ENCODE measurements at places on chromosomes 7 and 10.

- no peak for DNase-seq
Observed at GRCh38 chr10:79166741-79167140, 98.0 kb downstream of the ZMIZ1 start.

DNA sequence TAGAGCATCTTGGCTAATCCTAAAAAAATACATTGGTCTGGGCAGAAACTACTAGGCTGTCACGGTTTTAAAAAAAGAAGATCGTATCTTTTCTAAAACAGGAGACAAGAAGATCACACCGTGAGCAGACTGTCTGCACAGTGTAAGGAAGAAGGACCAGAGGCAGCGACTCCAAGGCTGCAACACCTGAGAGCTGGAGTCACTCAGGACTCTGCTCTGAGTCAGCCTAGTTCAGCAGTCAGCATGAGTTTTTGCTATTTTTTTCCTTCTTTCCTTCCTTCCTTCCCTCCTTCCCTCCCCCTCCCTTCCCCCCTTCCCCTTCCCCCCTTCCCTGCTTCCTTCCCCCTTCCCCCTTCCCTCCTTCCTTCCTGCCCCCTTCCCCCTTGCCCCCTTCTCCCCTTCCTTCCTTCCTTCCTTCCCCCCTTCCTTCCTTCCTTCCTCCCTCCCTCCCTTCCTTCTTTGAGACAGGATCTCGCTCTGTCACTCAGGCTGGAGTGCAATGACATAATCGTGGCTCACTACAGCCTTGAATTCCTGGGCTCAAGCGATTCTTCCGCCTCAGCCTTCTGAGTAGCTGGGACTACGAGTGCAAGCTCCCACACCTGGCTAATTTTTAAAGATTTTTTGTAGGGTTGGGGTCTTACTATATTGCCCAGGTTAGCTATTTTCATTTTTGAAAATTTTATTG, 24.4 kb downstream of the BAG3 start:
- no peak for DNase-seq

GRCh38 chr10:14560791-14561765, 213.6 kb downstream of the FAM107B start:
- DNase-seq, result no peak

GRCh38 chr7:3780525-3780924, 479.5 kb downstream of the SDK1 start:
- no peak for DNase-seq

GRCh38 chr10:55374917-55375316, 573.9 kb upstream of the PCDH15 start:
- no peak for DNase-seq

GRCh38 chr7:148436135-148436534, 154.4 kb upstream of the C7orf33 start:
- no peak for DNase-seq

DNA sequence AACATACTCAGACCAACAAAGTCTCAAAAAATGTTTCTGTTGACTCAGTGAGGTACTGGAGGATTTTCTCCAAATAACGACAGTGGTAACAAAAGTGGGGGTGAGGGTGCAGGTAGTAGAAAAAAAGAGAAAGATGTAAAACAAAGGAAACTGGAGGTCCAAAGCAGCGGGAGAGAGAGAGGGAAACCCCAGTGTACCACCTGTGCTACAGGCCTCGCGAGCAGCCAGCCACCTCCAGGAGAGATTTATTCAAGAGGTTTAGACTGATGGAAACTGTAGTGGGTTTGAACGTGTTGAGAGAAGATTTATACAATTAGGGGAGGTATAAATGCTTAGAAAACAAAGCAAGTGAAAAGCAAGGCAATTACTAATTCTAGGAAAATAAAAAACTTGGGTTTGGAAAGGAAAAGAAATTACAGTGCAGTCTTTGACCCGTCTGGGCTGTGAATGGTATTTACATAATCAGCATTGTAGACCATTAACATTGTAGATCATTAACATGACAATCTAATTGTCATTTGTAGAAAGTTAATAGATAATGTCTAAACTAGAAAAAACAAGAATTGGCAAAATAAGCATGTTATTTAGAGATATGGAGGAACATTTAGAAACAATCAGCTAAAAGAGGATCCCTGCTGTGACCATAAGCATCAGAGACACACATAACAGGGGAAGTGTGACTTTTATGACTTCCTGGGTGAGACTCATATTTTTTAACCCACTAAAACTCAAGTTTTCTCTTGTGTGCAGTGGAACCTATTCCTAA, 180.0 kb downstream of the RELN start:
- DNase-seq, result no peak

GRCh38 chr10:51951601-51952000, 252.2 kb upstream of the CSTF2T start:
- no peak for DNase-seq

DNA sequence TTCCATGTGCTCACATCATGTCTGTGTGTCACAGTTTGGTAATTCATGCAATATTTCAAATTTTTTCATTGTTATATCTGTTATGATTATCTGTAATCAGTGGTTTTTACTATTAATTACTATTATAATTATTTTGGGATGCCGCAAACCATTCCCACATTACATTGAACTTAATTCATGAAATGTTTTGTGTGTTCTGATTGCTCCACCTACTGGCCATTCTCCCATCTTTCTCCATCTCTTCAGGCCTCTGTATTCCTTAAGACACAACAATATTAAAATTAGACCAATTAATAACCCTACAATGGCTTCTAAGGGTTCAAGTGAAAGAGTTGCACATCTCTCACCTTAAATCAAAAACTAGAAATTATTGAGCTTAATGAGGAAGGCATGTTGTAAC, 398.5 kb downstream of the PCDH15 start:
- no peak for DNase-seq

GRCh38 chr7:93973134-93973533, 31.0 kb downstream of the BET1 start:
- no peak for DNase-seq

DNA sequence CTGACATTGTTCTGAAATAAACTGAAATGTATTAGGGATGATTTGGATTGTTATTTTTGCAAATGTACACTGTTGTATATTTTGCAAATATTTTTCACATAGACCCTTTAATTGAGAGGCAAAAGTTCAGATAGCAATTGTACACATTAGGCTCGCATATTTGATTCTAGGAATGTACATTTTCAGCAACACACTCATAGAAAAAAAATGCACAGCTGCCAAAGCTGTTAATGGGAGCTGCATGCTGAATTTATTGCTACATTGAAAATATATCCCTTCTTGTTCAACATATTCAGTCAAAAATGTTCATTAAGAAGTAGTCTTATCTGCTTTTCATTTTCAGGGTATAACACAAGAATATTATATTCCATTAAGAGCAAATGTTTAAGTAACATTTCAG, 512.9 kb downstream of the ATRNL1 start:
- no peak for DNase-seq

- no peak for DNase-seq
Observed at GRCh38 chr10:116108095-116108494, 164.9 kb downstream of the GFRA1 start.

DNA sequence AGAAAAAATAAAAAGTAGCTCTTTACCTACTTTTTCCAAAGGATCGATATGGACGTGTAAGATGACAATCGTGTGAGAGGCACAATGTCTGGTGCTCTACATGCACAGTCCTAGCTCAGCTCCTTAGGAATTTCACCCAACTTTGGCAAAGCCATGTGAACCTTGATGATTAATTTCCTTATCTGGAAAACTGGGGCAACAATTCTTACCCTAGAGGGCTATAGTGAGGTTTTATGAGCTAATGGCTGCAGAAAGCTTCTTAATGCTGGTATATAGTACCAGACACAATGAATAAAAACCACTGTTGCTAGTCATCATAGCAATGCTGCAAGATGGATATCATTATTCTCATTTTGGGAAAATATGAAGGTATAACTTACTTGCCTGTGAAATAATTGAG, 202.7 kb downstream of the PARD3 start:
- DNase-seq, result no peak

GRCh38 chr10:61319386-61320256, 133.6 kb downstream of the TMEM26 start:
- DNase-seq, result no peak
